ENCODE measurements at places on chromosomes 7 and 10. TPM values are rescaled to one million over a fixed set of nuclear protein-coding genes. Genes with fewer than 3 reads are reported as not detected.

DNA sequence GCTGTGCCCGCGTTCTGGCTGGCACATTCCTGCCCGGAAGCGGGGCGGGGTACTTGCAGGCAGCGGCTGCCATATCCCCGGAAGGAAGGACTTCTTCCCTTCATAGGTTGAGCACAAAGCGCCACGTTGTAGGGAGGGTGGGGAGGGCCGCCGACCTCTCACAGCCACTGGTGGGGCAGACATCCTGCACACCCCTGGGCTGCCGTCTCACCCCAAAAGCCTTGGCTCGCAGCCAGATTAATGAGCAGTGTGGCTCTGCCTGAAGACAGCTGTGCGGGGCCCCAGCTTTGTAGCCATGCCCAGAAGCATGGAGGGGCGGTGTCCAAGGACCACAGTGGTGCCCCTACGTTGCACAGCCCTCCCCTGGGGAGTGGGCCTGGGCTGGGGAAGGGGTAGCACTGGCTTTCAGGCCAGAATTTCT is 54.3 kb upstream of the DPYSL4 start:
- no peak for DNase-seq

DNA sequence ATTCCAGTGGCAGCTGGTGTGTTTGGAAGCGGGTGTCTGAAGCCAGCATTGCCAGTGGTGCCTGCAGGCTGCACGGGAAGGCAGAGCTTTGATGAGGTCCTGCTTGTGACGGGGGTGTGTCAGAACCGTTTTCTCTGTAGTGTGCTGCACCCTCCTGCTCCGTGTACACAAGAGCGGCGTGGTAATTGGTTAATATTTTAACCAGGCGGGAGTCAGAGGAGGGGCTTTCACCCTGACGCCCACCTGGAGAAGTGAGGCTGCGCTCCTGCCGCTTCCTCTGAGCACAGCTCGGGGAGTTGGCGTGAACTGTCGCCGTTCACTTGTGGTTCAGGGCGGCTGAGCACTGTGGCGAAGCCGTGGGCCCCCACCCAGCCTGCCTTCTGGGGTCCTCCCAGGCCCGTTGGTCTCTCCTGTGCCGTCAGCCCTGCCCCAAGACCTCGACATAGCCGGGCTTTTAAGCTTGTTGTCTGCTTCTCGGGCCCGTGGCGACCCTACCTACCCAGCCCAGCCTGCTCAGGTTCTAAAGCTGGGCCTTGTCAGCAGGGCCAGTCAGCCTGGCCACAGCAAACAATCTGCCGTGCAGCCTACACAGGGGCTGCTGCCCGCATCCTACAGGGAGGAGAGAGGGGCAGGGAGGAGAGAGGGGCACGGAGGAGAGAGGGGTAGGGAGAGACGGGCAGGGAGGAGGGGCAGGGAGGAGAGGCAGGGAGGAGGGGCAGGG is 11.6 kb downstream of the NKX6-2 start:
- no peak for DNase-seq

DNA sequence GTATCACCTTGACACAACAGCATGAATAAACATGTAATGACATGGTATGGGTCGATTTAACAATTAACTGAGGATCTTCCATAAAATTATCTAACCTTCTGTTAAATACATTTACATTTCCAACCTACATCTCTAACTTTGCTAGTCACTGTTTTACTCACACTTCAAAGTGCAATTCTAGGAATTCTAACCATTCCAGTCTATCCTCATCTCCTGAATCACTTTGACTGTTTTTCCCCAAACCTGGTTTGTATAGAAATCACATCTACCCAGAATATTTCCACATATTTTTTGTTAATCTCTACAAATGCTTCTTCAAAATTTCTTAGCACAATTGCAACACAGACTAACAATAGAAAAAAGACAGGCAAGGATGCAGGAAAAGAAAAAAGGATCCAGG is 6.2 kb downstream of the ABI1 start:
- no peak for DNase-seq

The C10orf90 gene
- total RNA-seq = 2.2 TPM

Data from M059J (cell line).